Left ventricle myocardium superior (tissue), 1 donor: ENCODE measurements at places on chromosomes 6 and 20. TPM values are rescaled to one million over a fixed set of nuclear protein-coding genes. Genes with fewer than 3 reads are reported as not detected.

- no peak for DNase-seq
These were observed 57.5 kb downstream of the CEBPB start for GRCh38 chr20:50248104-50248641.

DNA sequence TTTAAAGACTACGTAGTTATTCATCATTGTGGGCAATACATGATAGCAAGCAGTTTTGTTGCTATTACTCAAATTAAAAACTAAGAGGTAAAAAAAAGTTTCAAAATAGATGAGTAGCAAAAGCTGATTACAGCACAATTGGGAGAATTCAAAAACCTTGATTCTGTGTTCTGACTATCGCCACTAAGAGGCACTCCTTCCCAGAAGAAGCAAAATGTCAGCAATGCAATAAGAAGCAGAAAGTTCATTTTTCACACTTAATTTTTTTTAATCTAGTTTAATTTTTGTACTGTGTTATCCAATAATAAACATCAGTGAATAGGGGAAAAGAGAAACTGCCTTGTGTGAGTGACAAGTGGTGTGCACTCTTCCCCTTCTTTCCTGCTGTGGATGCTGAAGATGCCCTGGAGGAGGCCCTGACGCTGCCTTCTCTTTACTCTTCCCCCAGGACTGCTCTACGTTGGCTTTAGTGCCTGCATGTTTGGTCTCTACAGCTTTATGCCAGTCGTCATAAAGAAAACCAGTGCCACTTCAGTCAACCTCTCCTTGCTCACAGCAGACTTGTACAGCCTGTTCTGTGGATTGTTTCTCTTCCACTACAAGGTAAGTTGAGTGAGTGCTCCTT lies 263.2 kb upstream of the PLN start:
- DNase-seq, result no peak

GRCh38 chr20:58550275-58551059 lies 35.3 kb upstream of the APCDD1L start:
- no peak for DNase-seq

GRCh38 chr20:2890742-2891141 lies 17.5 kb downstream of the PTPRA start:
- no peak for DNase-seq

DNA sequence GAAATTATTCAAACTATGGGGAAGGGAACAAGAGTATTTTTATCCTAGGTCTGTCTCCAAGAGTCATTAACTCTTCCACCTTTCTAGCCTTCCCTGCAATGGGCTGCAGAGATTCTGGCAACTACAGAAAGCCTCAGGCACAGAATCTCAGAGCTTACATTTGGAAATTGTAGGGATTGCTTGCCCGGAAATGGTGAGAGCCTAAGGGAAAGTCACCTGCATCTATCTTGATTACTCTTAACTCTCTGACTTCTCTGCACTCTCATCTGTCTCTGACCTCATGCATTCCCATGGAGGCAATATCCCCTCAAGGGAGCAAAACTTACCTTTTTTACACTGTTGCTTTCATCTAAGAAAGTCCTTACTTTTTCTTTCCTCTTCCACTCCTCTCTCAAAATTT lies 513.2 kb upstream of the MARCKS start:
- DNase-seq, result no peak

- DNase-seq, result no peak
These were observed 123.5 kb downstream of the SASH1 start for GRCh38 chr6:148466158-148466557.

- no peak for DNase-seq
These were observed 55.1 kb downstream of the TBXT start for GRCh38 chr6:166112580-166112979.

- no peak for DNase-seq
These were observed 252.6 kb upstream of the CITED2 start for GRCh38 chr6:139627091-139627490.

- no peak for DNase-seq
These were observed 44.9 kb downstream of the GINS1 start for GRCh38 chr20:25452333-25452732.

DNA sequence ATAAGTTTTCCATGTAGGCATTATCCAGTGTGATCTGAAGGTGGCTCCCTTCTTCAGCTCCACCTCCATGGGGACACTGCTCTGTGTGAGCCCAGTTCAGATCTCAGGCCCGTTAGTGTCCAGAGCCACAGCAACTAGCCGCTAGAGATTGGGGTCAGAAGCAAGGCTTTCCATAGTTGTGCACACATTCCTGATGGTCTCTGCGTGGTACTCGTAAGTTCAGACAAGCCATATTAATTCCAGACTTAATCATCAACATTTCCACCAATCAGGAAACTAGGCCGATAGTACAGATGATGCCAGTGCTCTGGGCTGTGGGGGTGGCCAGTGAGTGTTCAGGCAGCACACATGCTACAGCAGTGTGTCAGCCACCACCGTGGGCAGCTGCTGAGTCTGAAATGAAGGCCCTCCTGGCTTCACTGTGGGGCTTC lies 17.5 kb upstream of the SYNCRIP start:
- no peak for DNase-seq

DNA sequence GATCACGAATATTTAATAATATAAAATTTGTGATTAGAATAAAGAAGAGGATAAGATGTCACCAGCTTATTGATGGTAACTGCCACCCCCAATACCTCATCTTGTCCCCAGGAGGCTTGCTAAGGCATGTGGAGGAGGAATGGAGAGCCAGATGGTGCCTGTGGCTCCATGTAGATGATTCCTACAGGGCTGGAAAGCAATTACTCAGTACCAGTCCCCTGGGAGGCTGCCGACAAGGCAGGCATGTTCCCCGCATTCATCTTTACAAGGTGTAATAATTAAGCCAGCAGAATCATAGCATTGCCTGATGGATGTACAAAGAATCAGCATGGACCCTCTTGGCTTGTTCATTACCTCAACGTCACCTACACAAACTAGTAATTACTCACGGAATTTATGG lies 155.3 kb downstream of the PLCB1 start:
- no peak for DNase-seq

DNA sequence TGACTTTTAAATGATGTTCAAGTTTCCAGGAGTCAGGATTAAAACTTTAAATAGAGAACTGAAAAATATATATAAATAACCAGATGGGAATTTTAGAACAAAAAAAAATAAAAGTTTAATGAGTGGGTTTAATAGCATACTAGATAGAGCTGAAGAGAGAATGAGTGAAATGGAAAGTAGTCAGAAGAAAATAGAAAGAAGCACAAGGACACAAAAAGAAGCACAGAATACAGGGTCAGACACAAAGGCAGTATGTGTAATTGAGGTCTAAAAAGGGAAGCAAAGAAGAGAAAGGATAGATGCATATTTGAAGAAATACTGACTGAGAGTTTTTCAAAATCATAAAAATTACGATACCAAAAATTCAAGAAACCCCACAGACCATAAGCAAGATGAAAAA lies 159.8 kb upstream of the FERMT1 start:
- no peak for DNase-seq

GRCh38 chr6:40160826-40161225 lies 226.6 kb upstream of the MOCS1 start:
- no peak for DNase-seq

DNA sequence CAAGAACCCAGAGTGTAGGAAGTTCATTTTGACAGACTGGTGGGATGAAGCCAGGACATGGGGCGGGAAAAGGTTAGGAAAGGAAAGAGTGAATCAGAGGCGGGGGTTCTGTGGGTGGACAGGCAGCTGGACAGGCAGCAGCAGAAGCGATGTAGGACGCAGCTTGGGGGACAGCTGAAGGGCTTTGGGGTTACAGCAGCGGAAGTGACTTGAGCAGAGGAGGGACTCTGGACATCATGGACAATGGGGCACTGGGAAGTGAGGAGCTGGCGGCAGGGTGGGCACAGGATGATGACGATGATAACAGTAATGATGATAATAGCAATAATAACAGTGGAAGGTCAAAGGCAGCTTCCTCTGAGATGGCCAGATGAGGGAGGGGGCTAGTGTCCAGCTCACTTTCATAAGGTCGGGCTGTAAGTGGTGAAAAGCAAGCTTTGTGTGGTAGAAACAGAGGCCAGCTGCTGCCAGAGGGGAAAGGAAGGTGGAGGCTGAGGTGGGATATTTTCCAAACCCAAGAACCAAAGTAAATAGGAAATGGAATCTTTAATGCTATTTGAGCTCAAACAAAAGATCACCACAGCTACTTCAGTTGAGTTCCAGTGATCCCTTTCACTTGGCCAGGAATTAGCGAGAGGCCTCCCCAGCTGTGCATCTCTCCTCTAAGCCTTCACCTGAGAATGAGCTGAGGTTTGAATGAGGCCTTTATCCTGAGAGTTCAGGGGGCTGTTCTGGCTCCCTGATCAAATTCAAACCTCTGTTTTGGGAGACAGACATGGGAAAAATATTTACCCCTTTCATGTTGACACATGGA lies 433.5 kb downstream of the DHX35 start:
- DNase-seq, result no peak

GRCh38 chr6:170446841-170447560 lies 106.1 kb downstream of the PSMB1 start:
- DNase-seq, result no peak

GRCh38 chr6:156167016-156167624 lies 610.1 kb upstream of the ARID1B start:
- DNase-seq, result no peak

GRCh38 chr20:17026346-17026745 lies 200.5 kb upstream of the PCSK2 start:
- no peak for DNase-seq

GRCh38 chr20:59525500-59526241 lies 78.7 kb upstream of the PHACTR3 start:
- peak; percentile 73 for DNase-seq

GRCh38 chr20:23541330-23541729 lies 27.0 kb downstream of the CST9L start:
- no peak for DNase-seq

- no peak for DNase-seq
These were observed 27.1 kb downstream of the ID4 start for GRCh38 chr6:19864285-19864684.

DNA sequence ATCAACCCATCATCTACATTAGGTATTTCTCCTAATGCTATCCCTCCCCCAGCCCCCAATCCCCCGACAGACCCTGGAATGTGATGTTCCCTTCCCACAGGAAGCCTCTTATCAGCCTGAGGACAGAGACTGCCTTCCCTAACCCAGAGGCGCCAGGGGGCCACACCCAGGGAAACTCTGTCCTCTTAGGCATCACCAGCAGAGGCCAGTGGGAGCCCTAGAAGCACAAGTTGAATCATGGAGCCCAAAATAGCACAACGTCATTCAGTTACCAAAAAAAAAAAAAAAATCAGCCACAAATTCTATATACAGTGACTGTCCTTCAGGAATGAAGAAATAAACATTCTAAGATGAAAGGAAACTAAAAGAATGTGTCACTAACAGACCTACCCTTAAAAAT lies 625.7 kb downstream of the TFAP2A start:
- DNase-seq, result no peak

DNA sequence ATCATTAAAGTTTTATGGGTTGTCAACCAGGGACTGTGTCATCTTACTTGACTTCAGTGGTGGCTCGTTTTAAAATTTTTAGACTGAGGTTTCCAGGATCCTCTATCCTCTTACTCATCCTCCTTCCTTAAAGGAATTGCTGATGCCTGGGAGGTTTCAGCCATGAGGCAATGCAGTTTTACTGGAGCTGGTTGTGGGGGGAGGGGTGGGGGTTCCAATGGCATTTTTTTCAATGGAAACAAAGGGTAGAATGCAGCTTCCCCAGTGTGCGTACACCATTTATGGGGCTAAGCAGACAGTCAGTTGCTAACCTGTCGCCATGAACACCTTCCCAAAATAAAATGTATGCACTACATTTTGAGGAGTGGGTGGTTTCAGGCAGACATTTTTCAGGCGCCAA lies 88.0 kb downstream of the METTL24 start:
- DNase-seq, result no peak

GRCh38 chr20:44198872-44199271 lies 11.7 kb downstream of the OSER1 start:
- no peak for DNase-seq

DNA sequence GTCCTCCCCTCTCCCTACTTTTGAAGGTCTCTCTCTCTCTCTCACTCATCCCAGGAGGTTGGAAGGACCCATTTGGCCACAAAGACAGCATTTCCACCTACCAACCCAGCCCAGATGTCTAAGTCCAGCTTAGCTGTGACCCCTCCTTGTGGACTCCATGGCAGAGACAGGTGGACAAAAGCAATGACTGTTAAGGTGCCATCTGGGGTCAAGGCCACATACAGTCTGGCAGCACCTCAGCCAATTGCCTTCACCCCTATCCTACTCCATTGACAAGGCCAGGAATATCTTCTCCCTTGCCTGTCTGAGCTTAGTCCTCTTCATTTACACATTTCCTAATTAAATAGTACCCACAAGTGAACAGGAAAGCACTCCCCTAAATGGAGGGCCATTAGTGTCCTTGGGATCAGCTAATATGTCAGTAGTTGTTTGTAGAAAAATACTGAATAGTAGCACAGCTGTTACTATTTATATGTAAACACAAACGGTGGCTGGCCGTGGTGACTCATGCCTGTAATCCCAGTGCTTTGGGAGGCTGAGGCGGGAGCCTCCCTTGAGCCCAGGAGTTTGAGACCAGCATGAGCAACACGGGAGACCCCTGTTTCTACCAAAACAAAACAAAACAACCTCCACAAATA lies 28.8 kb downstream of the GCM1 start:
- no peak for DNase-seq

DNA sequence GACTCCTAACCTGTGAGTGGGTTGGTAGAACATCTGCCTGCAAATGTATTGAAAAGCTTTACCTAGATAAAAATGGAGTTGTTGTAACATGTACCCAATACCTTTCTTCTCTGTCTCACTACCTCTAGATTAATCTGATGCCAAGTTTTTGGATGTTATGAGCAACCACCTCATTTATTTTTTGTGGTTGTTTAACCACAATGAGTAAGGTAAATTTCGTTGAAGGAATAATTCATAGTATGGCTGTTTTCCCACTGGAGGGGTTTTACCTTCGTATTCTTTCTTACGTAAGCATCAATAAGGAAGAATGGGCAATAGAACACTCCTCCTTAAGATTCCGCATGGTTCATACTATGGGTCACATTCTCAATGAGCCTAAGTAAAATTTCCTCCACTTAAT lies 165.4 kb downstream of the CDH26 start:
- no peak for DNase-seq

- no peak for DNase-seq
These were observed 112.8 kb upstream of the INSM1 start for GRCh38 chr20:20255099-20255498.

- no peak for DNase-seq
These were observed 223.8 kb upstream of the ECI2 start for GRCh38 chr6:4359108-4359730.

Gene METTL24
- 1.6 TPM for total RNA-seq

Gene IL20RA
- 7.2 TPM for total RNA-seq

Gene C6orf15
- total RNA-seq, result not detected

Gene VWA7
- total RNA-seq, result 12.8 TPM

Gene LY86
- total RNA-seq, result 1.1 TPM

Gene C6orf132
- 2.2 TPM for total RNA-seq

Gene SH3BGRL2
- total RNA-seq, result 9.0 TPM

Gene ARMC12
- total RNA-seq, result not detected

Gene PTPRA
- 26.5 TPM for total RNA-seq

Gene KCNK17
- total RNA-seq, result not detected

Gene ZC2HC1B
- not detected for total RNA-seq

Gene RMND1
- total RNA-seq, result 18.7 TPM

Gene DDO
- 31.5 TPM for total RNA-seq

Gene MUC21
- total RNA-seq, result not detected

Gene SLC17A9
- total RNA-seq, result 1.5 TPM
